Stimulated activated CD4-positive, alpha-beta T cell treated with anti-CD3 and anti-CD28 coated beads, Interleukin-1b, Interleukin-23, amount 100 ng/mL, for 1 hour (primary cell): ENCODE measurements at places on chromosomes 2 and 18.

- DNase-seq: no peak
Observed at GRCh38 chr18:23259701-23260681, 124.7 kb downstream of the CABLES1 start.

DNA sequence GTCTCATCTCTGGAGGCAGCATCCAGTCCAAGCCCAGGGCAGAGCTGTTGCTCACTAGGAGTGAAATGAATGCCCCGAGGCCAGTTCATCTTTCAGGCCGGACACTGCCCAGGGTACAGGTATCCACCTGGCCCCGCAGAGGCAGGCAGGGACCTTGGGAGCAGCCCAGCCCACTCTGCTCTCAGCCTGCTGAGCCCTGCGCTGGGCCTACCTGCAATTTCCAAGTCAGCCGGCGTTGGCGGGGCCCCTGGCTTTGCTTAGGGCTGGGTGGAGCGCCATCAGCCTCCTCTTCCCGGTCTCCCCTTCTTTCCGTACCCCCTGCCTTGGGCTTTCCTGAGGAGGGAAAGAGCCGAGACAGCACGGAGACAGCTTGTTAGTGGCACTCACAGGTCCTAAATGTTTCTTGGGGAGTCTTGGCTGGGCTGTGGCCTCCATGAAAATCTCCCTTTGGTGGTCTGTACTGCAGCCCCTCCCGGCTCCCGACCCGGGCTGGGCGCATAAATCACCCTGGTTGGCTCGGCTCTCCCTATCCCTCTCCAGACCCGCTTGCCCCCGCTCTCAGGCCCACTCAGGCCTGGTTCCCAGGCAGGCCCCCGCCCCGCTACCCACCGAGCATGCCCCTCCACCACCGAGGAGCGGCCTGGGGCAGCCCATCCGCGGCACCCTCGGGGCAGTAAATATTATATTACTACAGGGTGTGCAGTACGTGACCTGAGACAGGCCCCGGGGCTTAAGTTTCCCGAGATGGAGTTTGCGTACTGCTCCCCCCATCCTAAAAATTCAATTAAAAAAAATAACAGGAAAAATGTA is 106.7 kb downstream of the DYSF start:
- DNase-seq: no peak

DNA sequence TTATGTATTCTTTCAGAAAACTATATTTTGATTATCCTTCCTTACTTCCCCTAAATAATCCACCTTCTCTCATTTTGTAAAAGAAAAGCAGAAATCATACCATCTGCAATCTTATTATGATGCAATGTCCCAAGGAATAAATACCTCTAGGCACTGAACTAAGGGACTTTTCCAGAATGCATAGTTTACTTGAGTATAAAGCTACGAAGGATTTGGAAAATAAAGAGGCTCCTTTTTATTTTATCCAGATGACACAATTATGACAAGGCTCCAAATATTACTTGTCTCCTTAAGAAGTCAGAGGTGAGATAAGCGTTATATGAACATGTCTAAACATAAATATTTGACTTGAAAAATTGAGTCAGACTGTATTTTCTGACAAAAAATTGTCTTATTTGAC is 72.1 kb downstream of the COL3A1 start:
- DNase-seq: no peak

- DNase-seq: no peak
Observed at GRCh38 chr2:28521663-28522062, 25.8 kb downstream of the PLB1 start.

GRCh38 chr2:119691189-119691588 is 12.2 kb downstream of the TMEM177 start:
- DNase-seq: no peak

GRCh38 chr2:190947141-190947540 is 66.5 kb downstream of the GLS start:
- DNase-seq: no peak

DNA sequence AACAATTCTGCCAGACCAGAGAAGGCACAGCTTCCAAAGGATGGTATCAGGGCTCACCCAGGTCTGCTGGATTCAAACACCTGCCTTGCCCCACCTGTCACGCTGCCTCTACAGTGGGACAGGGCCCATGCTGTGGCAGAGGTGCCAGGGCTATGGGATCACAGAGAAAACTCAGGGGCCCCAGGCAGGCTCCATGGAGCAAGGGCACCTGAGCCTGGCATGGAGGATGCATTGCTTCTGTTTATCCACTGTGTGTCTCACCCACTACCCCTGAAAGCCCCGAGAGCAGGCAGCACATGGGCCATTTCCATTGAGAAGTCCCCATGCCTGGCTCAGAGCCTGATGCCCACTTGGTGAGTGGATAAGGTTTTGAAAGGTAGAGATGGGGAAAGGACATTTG is 76.0 kb downstream of the TNS1 start:
- no peak for DNase-seq

GRCh38 chr18:49018554-49019445 is 68.0 kb upstream of the SMAD7 start:
- no peak for DNase-seq

- DNase-seq: no peak
Observed at GRCh38 chr2:43047187-43047780, 179.1 kb downstream of the ZFP36L2 start.

DNA sequence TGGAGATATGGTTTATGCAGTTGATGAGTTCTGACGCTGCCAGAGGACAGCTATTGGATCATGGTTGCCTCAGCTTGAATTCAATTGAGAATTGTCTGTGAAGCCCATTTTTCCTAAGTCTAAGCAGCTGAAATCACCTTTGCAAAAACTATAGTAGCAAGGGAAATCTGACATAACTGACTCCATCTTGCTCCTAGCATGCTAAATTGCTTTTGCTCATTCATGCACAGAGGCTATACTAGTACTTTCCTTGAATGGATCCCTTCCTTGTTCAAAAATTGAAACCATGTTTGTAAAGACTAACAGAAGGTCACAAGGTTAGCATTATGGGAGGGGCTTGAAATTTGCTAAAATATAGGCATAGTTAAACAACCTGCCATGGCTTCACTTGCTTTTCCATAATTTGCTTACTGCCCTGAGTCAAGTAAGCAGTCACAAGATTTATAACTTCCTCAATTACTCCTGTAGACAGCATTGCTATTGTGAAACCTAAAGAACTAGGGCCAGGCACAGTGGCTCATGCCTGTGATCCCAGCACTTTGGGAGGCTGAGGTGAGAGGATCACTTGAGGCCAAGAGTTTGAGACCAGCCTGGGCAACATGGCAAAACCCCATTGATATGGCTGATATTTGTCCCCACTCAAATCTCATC is 41.2 kb downstream of the CHRNA1 start:
- no peak for DNase-seq

DNA sequence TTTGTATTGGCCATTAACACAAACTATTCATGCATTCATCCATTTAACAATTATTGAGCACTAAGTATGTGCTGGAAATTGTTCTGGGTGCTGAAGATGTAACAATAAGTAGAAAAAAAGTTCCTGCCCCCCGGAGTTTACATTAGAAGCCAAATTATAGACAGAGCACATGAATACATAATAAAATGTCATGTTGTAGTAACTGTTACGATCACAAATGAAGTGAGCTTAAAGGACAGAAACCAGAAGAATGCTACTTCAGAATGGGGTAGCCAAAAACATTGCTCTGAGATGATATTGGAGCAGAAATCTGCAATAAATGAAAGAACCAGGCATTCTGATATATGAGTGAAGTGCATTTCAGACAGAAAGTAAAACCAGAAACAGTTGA is 256.0 kb upstream of the SETBP1 start:
- no peak for DNase-seq

DNA sequence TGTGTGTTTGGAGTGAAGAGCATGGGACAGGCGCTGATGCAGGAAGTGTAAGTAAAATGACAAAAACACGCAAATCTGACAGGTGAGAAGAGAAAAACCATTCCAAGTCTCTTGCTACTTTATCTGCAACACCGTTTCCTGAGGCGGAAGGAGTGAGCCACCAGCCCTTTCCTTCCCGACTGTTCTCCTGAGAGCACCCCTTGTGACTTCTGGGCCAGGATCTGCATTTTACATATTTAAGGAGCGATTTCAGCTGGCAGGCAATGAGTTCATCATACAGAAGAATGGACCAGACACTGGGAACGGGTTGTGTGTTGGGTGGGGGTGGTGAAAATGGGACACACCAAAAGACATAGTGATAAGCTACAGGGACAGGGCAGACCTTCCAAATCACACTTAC is 277.3 kb downstream of the TGIF1 start:
- no peak for DNase-seq

- DNase-seq: no peak
Observed at GRCh38 chr2:24613154-24613814, 122.2 kb downstream of the NCOA1 start.

DNA sequence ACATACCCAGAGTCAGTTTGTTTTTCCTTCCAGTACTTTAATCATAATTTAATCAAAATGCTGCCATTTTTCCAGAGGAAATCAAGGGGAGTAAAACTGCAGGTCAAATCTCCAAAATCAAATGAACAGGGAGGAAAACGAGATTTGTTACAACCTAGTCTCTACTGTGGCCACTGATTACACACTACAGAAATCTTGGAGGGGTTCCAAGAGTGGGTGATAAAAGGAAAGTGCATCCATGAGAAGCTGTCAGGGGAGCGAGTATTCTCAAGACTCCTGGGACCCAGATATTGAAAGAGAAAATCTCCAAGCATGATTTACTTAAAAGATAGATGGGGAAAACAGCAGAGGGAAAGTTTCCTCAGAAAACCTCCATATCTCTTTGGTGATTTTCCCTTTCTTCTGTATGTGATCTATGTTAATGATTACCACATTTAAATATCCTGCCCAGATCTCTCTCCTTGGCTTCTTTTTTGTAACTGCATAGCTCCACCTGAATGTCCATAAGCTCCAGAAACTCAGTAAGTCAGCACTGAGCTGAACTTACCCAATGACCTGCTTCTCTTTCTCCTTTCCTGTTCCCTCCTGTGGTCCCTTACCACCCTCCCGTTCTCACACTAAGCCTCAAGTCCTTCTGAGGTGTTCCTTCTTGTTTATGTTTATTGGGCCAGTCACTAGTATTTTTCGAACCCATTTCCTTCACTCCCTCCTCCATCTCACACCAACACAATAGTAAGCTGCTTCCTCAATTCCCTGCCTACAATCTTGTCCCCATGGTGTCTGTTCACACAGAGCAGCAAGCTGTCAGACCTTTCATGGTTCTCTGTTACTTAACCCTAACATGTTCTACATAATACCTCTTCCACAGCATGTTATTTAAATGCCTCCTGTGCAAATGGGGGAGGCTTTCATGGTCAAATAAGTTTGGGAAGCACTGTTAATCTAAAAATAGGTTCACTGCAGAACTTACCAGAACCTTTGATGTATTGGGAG is 73.9 kb upstream of the TWSG1 start:
- DNase-seq: no peak

- no peak for DNase-seq
Observed at GRCh38 chr2:135047300-135047699, at the start of gene MAP3K19. Gene MAP3K19, minus strand, starts transcription at chr2:135047447. Its CDS starts 22,800 bp downstream, at chr2:135024647.

- DNase-seq: no peak
Observed at GRCh38 chr2:197888321-197888720, 83.9 kb downstream of the PLCL1 start.

DNA sequence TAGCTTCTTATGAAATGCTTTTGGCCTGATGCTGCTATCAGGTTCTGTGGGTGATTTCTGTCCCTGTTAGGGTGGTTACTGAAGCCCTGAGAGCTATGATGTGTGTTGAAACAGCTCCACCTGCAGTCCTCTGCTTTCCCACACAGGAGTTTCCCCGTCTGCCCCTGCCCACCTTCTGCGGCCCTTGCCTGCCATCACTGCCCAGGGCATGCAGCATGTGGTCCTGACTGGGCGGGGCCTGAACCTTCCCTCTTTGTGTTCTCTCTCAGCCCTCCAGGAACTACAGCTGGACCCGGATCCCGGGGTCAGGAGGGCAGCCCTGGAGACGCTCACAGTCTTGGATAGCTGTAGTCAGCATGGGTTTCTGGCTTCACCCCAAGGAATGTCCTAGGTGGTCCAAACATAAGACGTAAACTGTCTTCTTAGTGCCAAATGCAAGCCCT is 21.4 kb downstream of the HJURP start:
- DNase-seq: no peak

DNA sequence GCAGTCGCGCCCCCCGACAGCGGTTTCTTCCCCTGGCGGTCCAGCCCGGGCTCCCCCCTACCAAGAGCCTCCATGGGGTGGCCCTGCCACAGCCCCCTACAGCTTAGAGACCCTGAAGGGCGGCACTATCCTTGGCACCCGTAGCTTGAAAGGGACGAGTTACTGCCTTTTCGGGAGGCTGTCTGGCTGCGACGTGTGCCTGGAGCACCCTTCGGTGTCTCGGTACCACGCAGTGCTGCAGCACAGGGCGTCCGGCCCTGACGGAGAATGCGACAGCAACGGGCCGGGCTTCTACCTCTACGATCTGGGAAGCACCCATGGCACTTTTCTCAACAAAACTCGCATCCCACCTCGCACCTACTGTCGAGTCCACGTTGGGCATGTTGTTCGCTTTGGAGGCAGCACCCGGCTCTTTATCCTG is 475 bp downstream of the SLC4A1AP start:
- no peak for DNase-seq

GRCh38 chr2:8343031-8343430 is 338.8 kb upstream of the ID2 start:
- DNase-seq: no peak

- no peak for DNase-seq
Observed at GRCh38 chr2:14635391-14635871, 2.9 kb downstream of the LRATD1 start.

- no peak for DNase-seq
Observed at GRCh38 chr18:3597409-3598357, 147.7 kb downstream of the TGIF1 start.

- no peak for DNase-seq
Observed at GRCh38 chr18:33837191-33837590, 259.2 kb downstream of the ASXL3 start.

DNA sequence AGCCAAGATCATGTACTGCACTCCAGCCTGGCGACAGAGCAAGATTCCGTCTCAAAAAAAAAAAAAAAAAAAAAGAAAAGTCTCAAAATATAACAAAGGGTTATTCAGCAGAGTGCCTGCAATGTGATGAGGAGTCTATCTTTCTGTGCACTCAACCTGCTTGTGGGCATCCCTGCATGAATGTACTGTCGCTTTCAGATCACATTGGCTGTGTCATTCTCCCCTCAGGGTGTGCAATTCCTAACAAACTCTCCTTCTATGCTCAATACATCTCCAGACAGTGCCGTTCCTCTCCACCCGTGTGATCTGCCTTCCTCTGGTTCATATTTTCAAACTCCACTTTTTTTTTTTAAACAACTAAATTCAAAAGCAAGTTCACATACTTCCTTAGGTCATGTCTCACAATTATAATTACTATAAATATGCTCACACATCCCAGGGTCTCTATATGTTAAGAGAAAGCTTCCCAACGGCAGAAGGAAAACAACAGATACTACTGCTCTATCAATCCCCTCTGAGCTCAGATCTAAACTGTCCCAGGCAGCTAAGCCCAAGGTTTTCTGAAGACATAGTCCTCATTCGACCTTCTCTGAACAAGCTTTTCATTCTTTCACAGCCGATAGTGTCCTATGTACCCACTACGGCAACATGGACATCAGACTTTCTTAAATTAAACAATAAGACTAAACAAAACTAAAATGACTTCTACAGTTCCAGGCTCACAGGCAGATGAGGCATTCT is 35.2 kb downstream of the PTMA start:
- no peak for DNase-seq

GRCh38 chr2:118635891-118636290 is 211.6 kb downstream of the EN1 start:
- no peak for DNase-seq

GRCh38 chr2:66587216-66587615 is 152.3 kb downstream of the MEIS1 start:
- DNase-seq: no peak
